Right lung (tissue), 10 donors: ENCODE measurements at places on chromosomes 5 and 9.

GRCh38 chr5:102628441-102629175 lies 126.5 kb upstream of the PAM start:
- DNase-seq = no peak

DNA sequence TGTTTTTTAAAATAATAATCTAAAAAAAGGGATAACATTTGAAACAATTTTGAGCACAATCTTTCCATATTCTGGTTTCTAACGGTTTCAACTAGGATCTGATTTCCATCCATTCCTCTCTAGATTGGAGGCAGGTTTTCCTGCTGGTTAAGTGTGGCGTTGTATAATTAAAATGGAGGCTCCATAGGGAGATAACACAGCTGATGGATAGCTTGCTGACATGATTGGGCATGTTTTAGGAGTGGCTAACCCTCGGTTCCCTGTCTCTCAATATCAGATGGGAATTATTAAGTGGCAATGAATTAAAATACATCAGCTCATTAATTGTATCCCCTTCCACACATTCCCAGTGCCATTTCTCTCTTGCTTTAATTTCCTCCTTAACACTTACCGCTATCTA lies 209.0 kb downstream of the ALDH1A1 start:
- no peak for DNase-seq

GRCh38 chr9:112065806-112066606 lies 109.1 kb downstream of the SUSD1 start:
- no peak for DNase-seq

GRCh38 chr5:83306572-83307241 lies 164.8 kb upstream of the VCAN start:
- DNase-seq = peak; percentile 19

- no peak for DNase-seq
These were observed 57.9 kb downstream of the HINT1 start for GRCh38 chr5:131107128-131107527.

- DNase-seq = no peak
These were observed 1000.5 kb downstream of the PTPRD start for GRCh38 chr9:9612270-9612669.

- DNase-seq = no peak
These were observed 60.9 kb upstream of the PIP5K1B start for GRCh38 chr9:68643901-68644809.

DNA sequence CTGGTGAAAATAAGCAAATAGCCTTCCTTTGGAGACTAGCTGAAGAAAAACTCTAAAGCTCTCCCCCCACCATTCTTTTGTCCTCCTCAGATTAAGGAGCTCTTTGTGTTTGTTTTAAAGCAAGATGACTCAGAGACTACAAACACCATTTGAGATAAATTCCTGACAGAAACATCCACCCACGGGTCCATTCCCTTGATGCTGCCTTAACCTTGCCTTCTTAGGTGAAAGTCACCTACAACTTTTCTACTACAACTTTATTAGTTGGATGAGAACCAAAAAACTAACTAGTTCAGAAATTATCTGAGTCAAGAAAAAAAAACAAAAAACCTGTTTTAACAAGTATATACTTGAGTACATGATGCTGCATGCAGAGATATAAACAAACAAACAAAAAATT lies 831.1 kb downstream of the NR2F1-AS1 start:
- DNase-seq = no peak

DNA sequence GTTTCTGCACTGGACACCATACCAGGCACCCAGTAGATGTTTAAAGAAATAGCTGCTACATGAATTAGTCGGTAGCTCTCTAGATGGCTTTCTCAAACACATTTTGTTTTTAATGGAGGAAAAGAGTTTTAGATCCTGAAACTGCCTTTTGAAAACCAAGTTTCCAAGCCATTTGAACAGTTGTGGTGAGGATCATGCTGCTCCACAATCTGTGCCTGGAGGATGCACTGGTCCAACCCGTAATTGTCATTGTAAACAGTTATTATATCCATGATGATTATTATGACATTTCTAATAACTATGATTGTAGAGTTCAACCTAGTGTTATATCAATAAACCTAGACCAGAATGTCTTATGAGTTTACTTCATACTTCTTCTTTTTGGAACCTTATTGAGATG lies 35.9 kb upstream of the ZFAND5 start:
- DNase-seq = no peak

GRCh38 chr5:172523146-172523745 lies 68.9 kb upstream of the SH3PXD2B start:
- DNase-seq = no peak

DNA sequence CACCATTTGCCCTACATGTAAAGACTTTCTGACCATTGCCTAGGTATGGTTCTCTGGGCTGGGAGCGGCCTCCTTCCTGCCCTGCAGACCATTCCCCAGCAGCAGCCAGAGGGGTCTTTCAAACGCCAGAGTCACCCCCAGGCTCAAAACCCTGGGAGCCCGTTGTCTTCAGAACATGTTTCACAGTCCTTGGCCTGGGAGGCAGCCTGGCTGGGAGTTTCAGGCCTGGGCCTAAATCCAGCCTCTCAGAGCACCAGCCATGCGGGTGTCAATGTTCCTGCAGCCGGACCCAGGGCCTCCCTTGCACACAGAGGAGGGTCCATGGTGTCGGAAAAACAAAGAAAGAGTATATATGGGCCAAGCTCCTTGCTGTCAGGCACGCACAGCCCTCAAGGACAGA lies 145.2 kb upstream of the FOXD4L5 start:
- no peak for DNase-seq

GRCh38 chr5:160230686-160231527 lies 1.6 kb downstream of the FABP6 start:
- no peak for DNase-seq

- DNase-seq = no peak
These were observed 53.8 kb downstream of the NIM1K start for GRCh38 chr5:43245724-43246385.

DNA sequence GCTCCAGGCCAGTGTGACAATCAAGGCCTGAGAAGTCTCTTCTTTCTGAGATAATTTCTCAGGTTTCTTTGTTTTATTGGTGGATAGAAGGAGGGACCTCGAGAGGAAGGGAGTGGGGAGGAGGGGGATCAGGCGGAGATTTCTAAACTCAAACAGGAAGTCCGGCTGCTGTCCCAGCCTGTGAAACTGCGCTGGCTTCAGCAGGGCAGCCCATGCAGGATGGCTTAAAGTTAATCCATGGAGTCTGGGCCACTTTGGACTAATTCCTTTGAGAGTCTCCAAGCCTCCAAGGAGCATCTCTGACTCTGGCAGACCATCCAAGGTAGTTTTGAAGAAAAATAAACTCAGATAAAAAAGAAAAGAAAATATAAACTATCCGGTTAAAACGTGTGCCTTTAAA lies 378.5 kb downstream of the MLLT3 start:
- no peak for DNase-seq

GRCh38 chr5:14700478-14701436 lies 36.2 kb downstream of the OTULIN start:
- DNase-seq = no peak

- DNase-seq = no peak
These were observed 7.2 kb upstream of the DUSP1 start for GRCh38 chr5:172777881-172778814.

- peak; percentile 40 for DNase-seq
These were observed 1.7 kb downstream of the CNOT8 start for GRCh38 chr5:154860123-154860522.

DNA sequence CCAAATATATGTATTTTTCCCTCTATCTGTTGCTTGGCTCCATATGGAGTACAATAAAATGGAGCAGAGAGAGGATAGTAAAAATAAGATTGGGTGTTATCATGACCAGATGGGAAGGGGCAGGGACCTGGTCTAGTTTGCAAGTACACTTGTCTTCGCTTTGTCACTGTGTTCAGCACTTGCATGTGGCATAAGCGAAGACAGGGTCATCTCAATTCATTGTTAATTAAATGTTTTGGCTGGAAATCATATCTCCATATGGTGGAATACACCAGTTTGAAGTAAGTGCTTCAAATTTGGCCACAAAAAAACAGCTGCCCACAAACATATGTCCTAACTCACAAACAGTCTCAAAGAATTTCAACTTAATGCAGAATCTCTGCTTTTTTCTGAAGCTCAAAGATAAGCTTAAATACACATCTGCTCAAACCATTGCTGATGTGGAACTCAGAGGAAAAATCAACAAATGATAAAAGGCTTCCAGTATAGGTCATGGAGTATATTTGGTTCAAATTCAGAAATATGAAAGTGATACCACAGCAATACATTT lies 865.4 kb downstream of the TLE4 start:
- DNase-seq = peak; percentile 75

GRCh38 chr5:72477176-72477575 lies 30.0 kb downstream of the ZNF366 start:
- DNase-seq = peak; percentile 33
